ENCODE measurements at places on chromosomes 5 and 9. TPM values are rescaled to one million over a fixed set of nuclear protein-coding genes. Genes with fewer than 3 reads are reported as not detected.

SLC4A9 gene
- 0.19 TPM for total RNA-seq

PFN3 gene
- not detected for total RNA-seq

CCDC180 gene
- total RNA-seq, result 4.4 TPM

C9orf153 gene
- total RNA-seq, result 0.38 TPM

TMEFF1 gene
- total RNA-seq, result not detected

IL3 gene
- not detected for total RNA-seq

CMYA5 gene
- 21.0 TPM for total RNA-seq

ACSL6 gene
- 1.4 TPM for total RNA-seq

Data from omental fat pad (tissue), 4 donors.